Left renal cortex interstitium (tissue), 4 donors: ENCODE measurements at places on chromosomes 12 and 14.

GRCh38 chr12:45638386-45638785 lies 91.1 kb upstream of the ARID2 start:
- DNase-seq = no peak

DNA sequence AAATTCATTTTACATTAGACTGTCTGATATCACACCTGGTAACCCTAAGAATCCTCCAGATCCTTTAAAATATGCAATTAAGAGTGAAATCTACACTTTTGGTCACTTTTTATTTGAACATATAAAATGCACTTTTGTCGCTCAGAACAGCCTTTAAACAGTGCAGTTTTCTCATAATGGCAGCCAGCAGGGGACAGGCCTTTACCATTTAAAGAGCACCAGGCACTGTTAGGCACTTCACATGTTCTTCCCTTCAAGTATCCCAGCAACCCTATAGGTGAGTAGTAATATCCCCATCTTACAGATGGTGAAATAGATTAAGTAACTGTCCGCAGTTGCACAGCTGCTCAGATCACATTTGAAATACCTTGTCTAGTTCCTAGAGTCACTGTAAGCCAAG lies 11.3 kb upstream of the SAMD4A start:
- DNase-seq = no peak

GRCh38 chr12:122946690-122947341 lies 19.4 kb downstream of the ABCB9 start:
- DNase-seq = no peak

- DNase-seq = no peak
Measured at GRCh38 chr14:78086342-78086741, 83.8 kb upstream of the NRXN3 start.

DNA sequence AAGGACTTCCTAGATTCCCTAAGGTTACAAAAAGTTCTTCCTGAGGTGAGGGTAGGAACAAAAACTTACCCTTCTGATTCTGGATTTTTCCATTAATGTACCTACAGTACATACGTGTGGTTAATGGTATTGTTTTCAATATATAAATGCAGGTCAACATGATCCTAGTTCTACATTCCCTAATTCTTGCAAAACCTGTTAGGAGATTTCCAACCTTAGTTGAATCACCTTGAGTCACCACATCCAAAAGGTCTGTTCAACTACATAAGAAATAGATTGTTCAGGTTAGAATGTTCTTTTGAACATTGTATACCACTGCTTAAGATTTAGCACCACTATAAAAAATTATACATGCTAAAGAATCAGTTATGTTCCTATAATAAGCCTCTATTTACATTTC lies 118.9 kb downstream of the GARIN6 start:
- no peak for DNase-seq
